Metanephros (tissue), 2 donors: ENCODE measurements at places on chromosomes 1 and 21. TPM values are rescaled to one million over a fixed set of nuclear protein-coding genes. Genes with fewer than 3 reads are reported as not detected.

The CAPN8 gene
- total RNA-seq: 1.6 TPM

The RBM8A gene
- 55.0 TPM for total RNA-seq

The TTC24 gene
- 0.58 TPM for total RNA-seq

The KCNE1 gene
- total RNA-seq: 0.82 TPM

The NOTCH2NLA gene
- 137 TPM for total RNA-seq

The FBLIM1 gene
- total RNA-seq: 91.0 TPM

The HPCA gene
- total RNA-seq: 0.58 TPM

The ANKRD45 gene
- 3.5 TPM for total RNA-seq

The LRP8 gene
- 5.4 TPM for total RNA-seq

The C1orf74 gene
- total RNA-seq: 2.6 TPM

The SRGAP2C gene
- 20.4 TPM for total RNA-seq

The CD244 gene
- 0.93 TPM for total RNA-seq

The ARTN gene
- total RNA-seq: 2.7 TPM

The MCOLN2 gene
- total RNA-seq: 0.93 TPM

The EDN2 gene
- 3.5 TPM for total RNA-seq

The IFI44L gene
- 8.1 TPM for total RNA-seq

The HES3 gene
- total RNA-seq: not detected
